ENCODE measurements at places on chromosomes 3 and 15.

DNA sequence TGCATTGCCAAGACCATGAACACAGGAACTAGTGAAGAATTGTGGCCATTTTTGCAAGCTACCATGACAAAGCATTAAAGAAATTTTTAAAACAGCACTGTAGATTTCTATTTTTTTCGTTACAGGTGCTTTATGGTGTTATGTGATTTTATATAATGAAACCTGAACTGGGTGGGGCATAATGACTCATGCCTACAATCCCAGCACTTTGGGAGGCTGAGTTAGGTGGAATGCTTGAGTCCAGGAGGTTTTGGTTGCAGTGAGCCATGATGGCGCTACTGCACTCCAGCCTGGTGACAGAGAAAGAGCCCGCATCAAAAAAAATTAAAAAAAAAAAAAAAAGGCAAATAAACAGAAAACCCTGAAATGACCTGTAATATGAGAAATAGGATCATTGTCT lies 846.7 kb downstream of the EPHA3 start:
- DNase-seq = no peak

GRCh38 chr3:53817809-53818208 lies 28.4 kb downstream of the CHDH start:
- DNase-seq = no peak

GRCh38 chr3:62922326-62922725 lies 47.1 kb upstream of the CADPS start:
- no peak for DNase-seq

GRCh38 chr3:132180337-132180791 lies 136.8 kb upstream of the ACP3 start:
- no peak for DNase-seq

DNA sequence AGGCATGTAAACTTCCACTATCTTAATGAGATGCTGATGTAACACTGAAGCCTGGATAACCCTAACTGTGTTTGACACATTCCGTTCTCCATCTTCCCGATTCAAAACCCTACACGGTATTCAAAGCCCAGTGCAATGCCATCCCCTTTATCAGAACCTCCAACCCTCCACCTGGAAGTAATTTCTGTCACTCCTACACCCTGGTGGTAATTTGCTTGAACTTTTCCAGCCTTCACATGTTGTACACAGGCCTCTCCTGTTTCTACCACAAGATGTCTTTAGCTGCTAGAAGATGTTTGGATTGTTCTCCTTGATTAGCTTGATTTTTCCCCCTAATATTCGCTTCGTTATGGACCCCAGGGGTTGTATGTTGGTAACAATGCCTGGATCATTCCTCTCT lies 208.9 kb downstream of the CHST2 start:
- DNase-seq = no peak

DNA sequence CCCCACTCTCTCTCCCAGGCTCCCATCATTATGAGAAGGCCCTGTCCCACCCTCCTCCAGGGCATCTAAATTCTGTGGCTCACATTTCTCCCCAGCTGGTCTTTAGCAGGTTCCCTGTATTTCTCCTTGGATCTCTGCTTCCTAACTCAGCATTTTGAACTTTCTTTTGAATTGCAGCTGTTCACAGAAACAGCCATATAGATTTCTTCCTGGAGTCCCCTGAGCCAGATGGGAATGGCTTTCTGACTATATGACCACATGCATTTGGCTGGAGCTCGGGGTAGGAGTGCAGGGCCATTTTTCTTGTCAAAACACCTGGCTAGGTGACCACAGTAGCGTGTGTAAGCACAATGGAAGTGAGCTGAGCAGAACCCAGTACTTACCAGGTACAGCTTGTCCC lies 22.0 kb downstream of the RBP2 start:
- DNase-seq = no peak

GRCh38 chr15:78614021-78614420 lies 6.8 kb downstream of the CHRNA3 start:
- no peak for DNase-seq

GRCh38 chr15:68609629-68610028 lies 30.8 kb downstream of the CORO2B start:
- no peak for DNase-seq
